ENCODE measurements at places on chromosomes 3 and 15. TPM values are rescaled to one million over a fixed set of nuclear protein-coding genes. Genes with fewer than 3 reads are reported as not detected.

AHSG gene
- not detected for total RNA-seq

MEIS2 gene
- 20.7 TPM for total RNA-seq

CLSTN2 gene
- total RNA-seq = 4.5 TPM

OR5K2 gene
- not detected for total RNA-seq

- DNase-seq = no peak
Measured at GRCh38 chr3:30496066-30496966, 110.1 kb upstream of the TGFBR2 start.

DNA sequence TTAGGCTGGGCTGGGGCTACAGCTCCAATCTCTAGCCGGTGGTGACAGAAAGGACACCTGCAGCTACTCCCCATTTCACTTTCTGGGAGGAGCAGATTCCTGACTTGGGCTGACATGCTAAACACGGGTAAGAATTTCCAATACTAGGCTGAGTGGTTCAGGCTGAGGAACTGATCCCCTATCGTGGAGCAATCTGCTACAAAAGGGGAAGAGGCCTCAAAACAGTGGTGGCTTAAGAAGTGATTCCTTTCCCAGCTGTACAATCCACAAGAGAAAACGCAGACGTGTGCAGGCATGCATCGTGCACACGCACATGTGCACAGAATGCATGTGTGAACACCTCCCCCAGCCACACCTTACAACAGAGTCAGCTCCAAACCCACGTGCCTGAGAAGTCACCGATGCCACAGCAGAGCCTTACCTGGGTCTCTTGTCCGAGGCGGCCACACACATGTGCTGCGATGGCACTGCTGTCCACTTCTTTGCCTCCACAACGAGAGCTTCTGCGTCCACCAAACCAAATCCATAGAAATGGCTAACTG is 86.7 kb upstream of the SNRPA1 start:
- no peak for DNase-seq

DNA sequence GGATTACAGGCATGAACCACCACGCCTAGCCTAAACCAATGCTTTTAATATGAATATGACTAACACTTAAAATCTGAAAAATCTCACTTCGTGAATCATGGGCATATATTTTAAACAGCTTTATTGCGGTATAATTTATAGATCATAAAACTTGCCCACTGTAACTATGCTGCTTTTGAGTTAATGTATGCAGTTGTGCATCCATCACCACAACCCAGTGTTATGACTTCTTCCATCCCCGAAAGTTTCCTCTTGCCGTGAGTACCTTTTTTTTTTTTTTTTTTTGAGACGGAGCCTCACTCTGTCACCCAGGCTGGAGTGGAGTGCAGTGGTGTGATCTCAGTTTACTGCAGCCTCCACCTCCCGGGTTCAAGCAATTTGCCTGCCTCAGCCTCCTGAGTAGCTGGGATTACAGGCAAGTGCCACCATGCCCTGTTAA is 7.1 kb downstream of the KAT2B start:
- DNase-seq = no peak

DNA sequence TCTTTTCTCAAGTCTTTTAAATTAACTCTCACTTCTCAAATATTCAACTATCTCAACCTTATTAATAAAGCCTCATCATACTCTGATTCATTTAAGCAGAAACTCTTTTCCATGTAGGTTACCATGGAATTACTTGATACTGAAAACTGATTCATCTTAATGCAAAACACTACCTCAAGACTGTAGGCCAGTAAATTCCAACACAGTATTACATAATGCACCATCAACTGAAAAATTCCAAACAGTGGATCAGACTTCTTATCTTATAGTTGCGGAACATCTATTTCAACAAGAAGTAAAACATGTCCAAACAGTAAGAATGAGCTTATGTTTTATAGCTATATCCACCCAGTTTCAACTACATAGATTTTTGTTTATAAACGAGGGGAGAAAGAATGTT is 124.5 kb downstream of the PEAK1 start:
- no peak for DNase-seq

GRCh38 chr3:3443482-3443881 is 264.0 kb upstream of the CRBN start:
- DNase-seq = no peak

- no peak for DNase-seq
Measured at GRCh38 chr3:152379415-152380042, 110.8 kb downstream of the MBNL1 start.

GRCh38 chr3:32457971-32458471 is 44.6 kb downstream of the CMTM6 start:
- DNase-seq = no peak

GRCh38 chr15:71705151-71705550 is 105.2 kb upstream of the NR2E3 start:
- DNase-seq = no peak
